ENCODE measurements at places on chromosomes 1 and 21.

DNA sequence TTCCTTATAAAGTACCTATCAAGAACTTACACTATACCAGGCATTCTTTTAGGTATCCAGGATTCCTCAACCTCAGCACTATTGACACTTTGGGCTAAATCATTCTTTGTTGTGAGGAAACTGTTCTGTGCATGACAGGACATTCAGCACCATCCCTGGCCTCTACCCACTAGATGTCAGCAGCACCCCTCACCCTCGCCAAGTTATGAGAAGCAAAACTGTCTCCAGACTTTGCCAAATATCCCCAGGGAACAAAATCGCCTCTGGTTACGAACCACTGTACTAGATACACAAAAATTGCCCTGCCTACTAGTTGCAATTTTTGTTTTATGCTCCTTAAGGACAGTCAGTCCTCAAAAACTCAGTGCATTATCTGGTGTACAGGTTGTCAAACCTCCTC is 35.7 kb downstream of the PALMD start:
- no peak for DNase-seq

DNA sequence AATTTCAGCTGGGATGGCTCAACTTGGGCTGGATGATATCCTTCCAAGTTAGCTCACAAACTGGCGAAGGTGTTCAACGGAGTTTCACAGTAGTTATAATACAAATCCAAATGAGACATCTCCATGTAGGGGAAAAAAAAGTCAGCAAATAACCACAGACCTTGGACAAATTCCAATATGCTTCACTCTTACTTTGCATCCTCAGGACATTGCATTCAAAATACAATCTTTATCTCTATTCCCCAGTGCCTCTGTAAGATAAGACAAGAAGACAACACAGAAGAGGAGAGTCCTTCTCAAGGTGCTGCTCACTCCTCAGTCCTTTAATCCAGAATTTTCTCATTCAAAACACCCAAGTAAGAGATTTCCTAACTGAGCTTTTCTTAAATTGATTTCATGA is 1797.7 kb downstream of the MRPL39 start:
- no peak for DNase-seq

DNA sequence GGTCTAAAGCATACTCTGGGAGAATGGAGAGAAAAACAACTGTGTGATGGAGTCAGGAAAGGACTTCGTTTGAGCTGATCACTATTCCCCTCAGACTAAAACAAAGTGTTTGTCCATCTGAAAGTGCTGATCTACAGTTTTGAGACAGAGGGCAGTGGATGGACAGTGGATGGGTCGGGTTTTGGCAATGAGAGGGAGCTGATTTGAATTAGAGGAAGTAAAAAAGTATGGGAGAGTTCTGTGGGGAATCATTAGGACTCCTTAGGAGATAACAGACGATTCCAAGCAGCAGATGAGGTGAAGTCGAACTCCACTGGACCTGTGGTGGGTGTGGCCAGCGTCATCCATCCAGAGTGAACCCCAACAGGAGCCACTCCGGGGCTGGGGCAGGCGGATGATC is 62.3 kb downstream of the PTGS2 start:
- no peak for DNase-seq

GRCh38 chr1:108551137-108551862 is 8.6 kb upstream of the EEIG2 start:
- no peak for DNase-seq

DNA sequence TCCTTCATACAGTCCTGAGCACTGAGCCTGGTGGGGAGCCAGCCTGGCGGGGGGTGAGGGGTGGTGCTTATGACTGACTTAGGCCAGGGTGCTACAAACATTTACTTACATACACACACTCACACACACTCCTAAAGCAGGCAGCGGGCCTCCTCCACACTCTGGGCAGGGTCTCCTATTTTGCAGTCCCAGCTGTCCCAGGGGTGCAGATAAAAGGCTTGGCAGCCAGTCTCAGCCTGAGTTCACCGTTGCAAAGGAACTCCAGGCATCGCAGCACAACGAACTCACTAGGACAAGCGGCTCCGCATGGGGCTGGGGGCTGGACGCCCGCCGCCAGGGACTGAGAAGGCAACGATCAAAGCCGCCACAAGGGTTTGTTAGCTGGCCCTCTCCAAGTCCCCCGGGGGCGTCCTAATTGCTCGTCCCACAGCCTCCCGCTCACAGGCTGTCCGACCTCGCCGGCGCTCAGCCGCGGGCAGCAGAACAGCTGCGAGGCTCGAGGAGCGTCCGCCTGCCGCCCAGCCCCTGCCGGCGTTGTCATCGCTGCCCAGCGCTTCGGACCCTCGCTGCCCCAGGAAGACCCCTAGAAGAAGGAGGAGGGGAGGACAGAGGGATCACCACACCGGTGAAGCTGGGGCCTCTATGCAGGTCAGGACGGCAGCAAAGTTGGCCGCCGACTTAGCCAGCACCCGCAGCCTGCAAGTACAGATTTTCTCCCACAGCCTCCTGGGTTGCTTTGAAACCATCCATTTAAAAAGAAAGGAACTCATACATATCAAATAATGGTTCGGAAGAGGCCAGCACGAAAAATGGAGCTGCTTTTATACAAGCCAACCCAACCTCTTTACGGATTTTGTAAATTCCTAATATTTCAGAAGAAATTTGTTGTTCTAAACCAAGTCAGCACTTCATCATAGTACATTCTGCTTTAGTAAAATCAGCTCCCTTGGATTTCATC is 6.2 kb downstream of the BARHL2 start:
- no peak for DNase-seq

DNA sequence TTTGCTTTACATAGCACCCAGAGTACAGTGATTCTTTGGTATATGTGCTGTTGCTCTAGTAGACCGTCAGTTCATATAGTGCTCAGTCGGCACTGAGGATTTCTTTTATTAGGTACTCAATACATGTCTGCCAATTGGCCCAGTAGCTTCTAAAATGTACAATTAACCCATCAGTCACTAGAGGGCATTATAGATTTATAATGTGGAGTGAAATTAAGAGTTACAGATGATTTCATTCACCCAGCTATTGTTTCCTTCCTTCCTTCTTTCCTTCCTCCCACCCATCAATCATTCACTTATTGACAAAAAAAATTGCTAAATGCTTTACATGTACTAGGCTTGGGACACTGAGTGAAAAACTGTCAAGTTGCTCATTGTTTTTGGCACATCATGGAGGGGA is 263.6 kb upstream of the USP24 start:
- no peak for DNase-seq

DNA sequence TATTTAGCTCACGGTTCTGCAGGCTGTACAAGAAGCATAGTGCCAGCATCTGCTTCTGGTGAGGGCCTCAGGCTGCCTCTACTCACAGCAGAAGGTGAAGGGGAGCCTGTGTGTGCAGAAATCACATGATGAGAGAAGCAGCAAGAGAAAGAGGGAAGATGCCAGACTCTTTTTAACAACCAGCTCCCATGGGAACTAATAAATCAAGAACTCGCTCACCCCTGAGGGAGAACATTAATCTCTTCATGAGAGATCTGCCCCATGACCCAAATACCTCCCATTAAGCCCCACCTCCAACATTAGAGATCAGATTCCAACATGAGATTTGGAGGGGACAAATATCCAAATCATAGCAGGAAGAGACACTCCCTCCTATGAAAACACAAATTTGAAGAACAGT is 74.1 kb downstream of the OLFML2B start:
- DNase-seq, result no peak

DNA sequence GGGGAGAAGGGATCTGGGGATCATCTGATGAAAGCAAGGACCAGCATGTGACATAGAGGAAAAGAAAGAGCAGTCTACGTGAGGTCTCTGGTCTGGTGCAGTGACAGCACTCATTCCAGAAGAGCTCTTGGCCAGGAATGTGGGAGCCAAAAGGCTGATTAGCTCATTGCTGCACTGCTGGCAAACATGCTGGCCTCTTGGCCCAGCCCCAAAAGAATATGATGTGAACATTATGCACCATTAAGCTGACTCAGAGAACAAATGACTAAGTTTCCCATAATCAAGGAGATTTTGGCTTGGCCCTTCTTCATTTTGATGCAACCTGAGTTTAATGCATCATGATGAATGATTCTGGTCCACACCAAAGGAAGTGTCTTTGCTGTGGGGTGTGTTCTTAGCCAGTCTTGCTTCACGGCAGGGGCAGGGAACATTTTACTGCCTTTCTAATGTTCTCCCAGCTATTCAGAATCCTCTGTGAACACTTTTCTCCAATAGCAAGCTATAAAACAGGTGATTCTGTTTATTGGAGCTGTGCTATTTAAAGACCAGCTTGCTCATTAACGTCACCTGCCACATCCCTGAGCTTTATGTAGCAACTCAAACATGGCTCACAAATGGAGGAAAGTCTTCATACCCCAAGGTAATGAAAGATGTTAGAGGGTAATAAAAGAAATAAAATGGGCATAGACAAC is 55.1 kb downstream of the PCBP3 start:
- peak; percentile 98 for DNase-seq

DNA sequence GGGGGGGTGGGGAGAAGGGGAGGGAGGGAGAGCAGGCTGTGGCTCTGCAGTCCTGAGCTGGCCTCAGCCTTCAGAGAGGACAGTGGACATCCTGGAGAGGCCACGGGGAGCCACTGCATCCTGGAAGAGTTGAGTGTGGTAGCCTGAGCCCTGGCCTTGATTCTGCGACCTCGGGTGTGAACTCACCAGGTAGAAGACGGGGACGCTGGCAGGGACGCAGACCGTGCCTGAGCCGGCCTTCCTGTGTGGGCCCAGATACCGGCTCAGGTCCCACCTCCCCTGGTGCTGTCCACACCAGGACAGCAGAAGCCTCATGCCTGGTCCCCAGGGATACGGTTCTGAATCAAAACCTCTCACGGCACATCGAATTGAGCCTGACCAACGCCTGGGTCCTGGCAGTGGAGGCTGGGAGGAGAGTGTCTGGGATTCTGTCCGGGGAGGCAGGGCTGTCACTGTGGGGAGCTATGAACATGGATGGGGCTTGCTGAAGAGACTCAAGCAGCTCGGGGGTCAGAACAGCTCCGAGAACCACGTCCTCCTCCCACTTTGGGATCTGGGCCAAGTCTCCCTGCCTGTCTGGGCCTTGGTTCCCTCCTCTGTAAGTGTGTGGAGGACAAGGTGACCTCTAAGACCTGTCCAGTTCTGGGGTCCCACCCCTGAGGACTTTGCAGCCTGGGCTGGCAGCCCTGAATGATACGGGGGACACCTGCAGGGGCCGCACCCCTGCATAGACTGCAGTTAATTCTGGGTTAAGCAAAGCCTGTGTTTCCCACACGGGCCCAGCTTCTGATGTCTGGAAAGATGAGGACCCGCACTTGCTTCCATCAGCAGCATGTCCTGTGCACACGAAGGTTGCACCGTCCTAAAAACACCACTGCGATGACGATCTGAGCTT is 30.4 kb downstream of the RRP1 start:
- no peak for DNase-seq

Measured in skeletal muscle cell (primary cell).